T-helper 17 cell (primary cell): ENCODE measurements at places on chromosomes 5 and 9. TPM values are rescaled to one million over a fixed set of nuclear protein-coding genes. Genes with fewer than 3 reads are reported as not detected.
A peak's percentile ranks its signal among the peaks of the same experiment; 100 is the strongest.

DNA sequence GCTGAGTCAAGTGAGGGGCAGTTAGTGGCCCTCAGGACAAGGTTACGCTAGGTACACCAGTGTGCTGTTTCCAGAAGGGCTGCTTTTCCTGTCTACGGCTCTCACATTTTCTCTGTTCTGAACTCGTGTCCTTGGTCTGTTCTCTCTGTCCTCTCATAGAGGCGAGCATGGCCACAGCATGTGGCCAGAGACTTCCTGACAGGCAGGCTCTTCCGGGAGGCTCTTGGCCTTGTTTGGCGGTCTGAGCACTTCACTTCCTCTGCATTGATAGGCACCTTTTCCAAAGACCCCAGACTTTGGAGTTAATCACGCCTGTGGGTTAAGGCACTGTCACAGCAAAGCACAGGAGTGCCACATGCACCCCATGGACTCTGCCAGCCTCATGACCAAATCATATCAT, 1.2 kb downstream of the CKMT2 start:
- DNase-seq = no peak
- H3K4me1 ChIP-seq = peaks cover 6% of the 10 kb centered on the region
- H3K4me3 ChIP-seq = peak overlapping the region; percentile 9
- H3K36me3 ChIP-seq = no peaks in the 10 kb centered on the region
- peak overlapping the region; percentile 80 for H3K27ac ChIP-seq
- H3K27me3 ChIP-seq = no peaks in the 10 kb centered on the region

- no peak overlapping the region for H3K4me3 ChIP-seq
- H3K27me3 ChIP-seq = peaks cover 35% of the 10 kb centered on the region
- no peak overlapping the region for H3K27ac ChIP-seq
- no peak for DNase-seq
Observed at GRCh38 chr5:171610686-171611085, 174.9 kb upstream of the SMIM23 start.

GRCh38 chr9:21543187-21543586, 61.1 kb upstream of the IFNE start:
- DNase-seq = no peak
- H3K4me1 ChIP-seq = no peaks in the 10 kb centered on the region
- H3K27ac ChIP-seq = no peak overlapping the region
- H3K27me3 ChIP-seq = peaks cover 11% of the 10 kb centered on the region
- H3K36me3 ChIP-seq = no peaks in the 10 kb centered on the region

GRCh38 chr9:3954331-3955304, 345.2 kb downstream of the GLIS3 start:
- H3K27ac ChIP-seq = no peak overlapping the region
- no peak overlapping the region for H3K4me3 ChIP-seq
- no peak for DNase-seq

DNA sequence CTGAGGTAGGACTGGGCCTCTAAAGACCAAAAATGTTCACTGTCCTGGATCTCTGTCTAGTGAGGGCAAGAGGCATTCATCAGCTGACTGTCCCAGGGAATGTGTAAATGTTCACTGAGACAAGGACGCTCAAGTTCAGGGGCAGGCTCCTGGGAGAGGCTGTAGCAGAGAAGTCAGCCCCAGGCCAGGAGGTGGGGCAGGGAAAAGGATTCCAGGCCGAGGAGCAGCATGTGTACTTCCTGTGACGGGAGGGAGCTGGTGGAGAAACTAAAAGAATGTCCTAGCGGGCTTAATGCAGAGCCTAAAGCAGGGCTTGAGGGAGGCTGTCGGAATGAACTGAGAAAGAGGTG, 205.8 kb downstream of the GABBR2 start:
- peaks cover 9% of the 10 kb centered on the region for H3K4me1 ChIP-seq
- DNase-seq = no peak
- no peaks in the 10 kb centered on the region for H3K36me3 ChIP-seq
- peaks cover 70% of the 10 kb centered on the region for H3K27me3 ChIP-seq
- H3K27ac ChIP-seq = no peak overlapping the region

GRCh38 chr5:50730336-50730735, 63.9 kb downstream of the PARP8 start:
- no peak for DNase-seq
- H3K27ac ChIP-seq = peak overlapping the region; percentile 11
- H3K36me3 ChIP-seq = no peaks in the 10 kb centered on the region
- H3K4me1 ChIP-seq = peaks cover 32% of the 10 kb centered on the region

DNA sequence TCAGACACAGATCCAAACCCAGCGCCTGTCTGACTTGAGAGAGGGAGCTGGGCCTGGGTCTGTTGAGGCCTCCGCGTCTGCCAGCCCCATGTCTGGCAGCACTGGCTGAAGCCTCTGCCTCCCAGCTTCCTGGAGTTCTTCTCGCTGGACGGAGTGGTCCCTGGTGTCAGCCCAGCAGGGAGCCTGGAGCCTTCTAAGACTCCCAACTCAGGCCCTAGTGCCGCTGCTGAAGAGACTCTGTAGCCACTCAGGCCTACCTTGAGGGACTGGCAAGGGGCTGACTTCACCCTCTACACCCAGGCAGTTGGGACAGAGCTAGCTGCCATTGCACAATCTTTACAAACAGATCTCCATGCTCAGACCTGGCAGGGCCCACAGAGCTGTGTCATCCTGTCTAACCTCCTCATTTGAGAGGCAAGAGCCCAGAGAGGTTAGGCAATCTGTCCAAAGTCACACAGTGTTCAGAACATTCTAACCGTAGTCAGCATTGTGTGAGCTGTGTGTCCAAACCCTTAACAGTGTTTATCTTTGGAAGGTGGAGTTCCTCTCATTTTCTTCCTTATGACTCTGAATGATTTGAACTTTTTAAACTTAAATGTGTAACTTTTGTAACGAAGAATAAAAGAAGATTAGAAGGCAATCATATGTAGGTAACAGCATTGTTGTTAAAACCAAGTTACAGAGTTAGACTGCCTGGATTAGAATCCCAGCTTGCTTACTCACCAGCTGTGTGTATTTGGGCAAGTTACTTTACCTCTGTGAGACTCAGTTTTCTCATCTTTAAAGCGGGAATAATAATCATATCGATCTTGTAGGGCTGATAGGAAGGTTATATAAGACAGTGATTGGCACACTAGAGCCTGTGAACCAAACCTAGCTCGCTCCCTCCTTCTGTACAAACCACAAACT, 4.6 kb upstream of the DUSP1 start:
- peak overlapping the region; percentile 100 for H3K27ac ChIP-seq
- H3K4me1 ChIP-seq = peaks cover 40% of the 10 kb centered on the region
- no peaks in the 10 kb centered on the region for H3K27me3 ChIP-seq
- H3K4me3 ChIP-seq = no peak overlapping the region

DNA sequence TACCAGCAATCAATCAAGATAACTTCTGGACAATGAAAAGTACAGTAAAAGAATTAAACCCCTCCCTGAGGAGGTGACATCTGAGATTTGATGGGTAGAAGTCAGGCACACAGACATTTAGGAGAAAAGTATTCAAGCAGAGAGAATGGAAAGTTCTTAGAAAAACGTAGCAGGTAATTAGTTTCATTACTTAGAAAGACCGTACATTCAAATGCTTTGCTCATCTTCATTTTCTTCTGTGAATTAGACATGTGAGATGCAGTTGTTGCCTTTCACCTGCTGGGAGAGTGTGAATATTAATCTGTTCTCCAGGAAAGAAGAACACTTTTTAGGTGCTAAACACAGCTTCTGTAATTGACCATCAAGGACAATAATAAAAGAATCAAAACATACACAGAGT, 71.3 kb upstream of the PPP1R2B start:
- peaks cover 2% of the 10 kb centered on the region for H3K36me3 ChIP-seq
- no peak overlapping the region for H3K4me3 ChIP-seq
- H3K27ac ChIP-seq = no peak overlapping the region

- no peak for DNase-seq
- no peak overlapping the region for H3K27ac ChIP-seq
- H3K27me3 ChIP-seq = no peaks in the 10 kb centered on the region
Observed at GRCh38 chr9:29969408-29969807, 2396.1 kb upstream of the C9orf72 start.

GRCh38 chr9:129497005-129497812, 123.7 kb downstream of the C9orf50 start:
- no peak for DNase-seq
- H3K27me3 ChIP-seq = no peaks in the 10 kb centered on the region
- peaks cover 8% of the 10 kb centered on the region for H3K36me3 ChIP-seq
- peak overlapping the region; percentile 89 for H3K4me3 ChIP-seq

- H3K4me1 ChIP-seq = no peaks in the 10 kb centered on the region
- no peak overlapping the region for H3K4me3 ChIP-seq
- no peak overlapping the region for H3K27ac ChIP-seq
- H3K36me3 ChIP-seq = peaks cover 3% of the 10 kb centered on the region
- peaks cover 50% of the 10 kb centered on the region for H3K27me3 ChIP-seq
Observed at GRCh38 chr5:66333192-66333591, 189.1 kb downstream of the SREK1 start.

DNA sequence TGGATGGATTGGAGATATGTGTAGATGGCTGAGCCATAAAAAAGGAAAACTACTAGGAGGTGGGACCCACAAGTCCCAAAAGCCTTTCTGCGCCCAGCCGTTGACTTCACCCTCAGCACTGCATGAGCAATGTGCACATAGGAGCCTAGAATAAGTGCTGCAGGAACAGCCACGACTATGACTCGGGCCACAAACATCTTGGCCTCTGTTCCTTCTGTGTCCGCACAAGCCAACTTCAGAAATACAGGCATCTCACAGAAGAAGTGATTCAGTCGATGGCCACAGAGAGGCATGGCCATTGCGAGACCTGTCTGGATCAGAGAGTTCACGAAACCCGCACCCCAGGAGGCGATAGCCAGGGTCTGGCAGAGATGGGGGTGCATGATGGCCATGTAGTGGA, 587 bp downstream of the OR2Y1 start:
- H3K36me3 ChIP-seq = peaks cover 3% of the 10 kb centered on the region
- H3K27me3 ChIP-seq = peaks cover 44% of the 10 kb centered on the region
- no peak for DNase-seq
- H3K4me3 ChIP-seq = no peak overlapping the region
- no peaks in the 10 kb centered on the region for H3K4me1 ChIP-seq

- H3K4me1 ChIP-seq = no peaks in the 10 kb centered on the region
- no peak overlapping the region for H3K27ac ChIP-seq
- H3K36me3 ChIP-seq = no peaks in the 10 kb centered on the region
Observed at GRCh38 chr5:31392061-31392460, 139.8 kb downstream of the DROSHA start.

DNA sequence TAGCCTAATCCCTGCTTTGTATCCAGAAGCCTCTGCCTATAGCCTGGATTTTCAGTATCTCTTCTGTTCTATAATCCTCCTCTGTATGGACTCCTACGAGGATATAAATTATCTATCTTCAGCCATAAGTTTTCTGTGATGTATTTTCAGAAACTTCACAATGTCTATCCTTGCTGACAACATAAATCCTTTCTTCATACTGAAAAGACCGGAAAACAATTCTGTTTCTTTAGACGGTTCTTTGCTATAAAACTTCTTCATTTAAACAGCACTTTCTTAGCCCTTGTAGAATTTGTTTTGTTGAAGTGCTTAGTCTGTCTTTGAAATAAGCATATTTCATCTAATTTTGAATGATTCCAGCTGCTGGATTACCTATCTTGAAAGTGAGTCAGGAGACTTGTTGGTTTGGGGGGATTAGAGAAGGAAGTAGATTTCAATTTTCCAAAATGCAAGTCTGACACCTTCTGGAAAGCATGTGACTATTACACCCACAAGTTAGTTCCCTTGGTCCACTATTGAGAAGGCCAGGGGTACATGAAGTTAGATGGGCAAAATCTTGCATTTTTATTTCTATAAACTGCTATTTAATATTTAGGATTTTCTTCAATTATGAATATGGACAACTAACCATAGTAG, 96.3 kb upstream of the RANBP3L start:
- H3K36me3 ChIP-seq = no peaks in the 10 kb centered on the region
- H3K4me1 ChIP-seq = no peaks in the 10 kb centered on the region
- peaks cover 32% of the 10 kb centered on the region for H3K27me3 ChIP-seq

- peaks cover 6% of the 10 kb centered on the region for H3K4me1 ChIP-seq
- DNase-seq = no peak
- H3K27ac ChIP-seq = no peak overlapping the region
- peaks cover 21% of the 10 kb centered on the region for H3K27me3 ChIP-seq
- no peak overlapping the region for H3K4me3 ChIP-seq
Observed at GRCh38 chr5:113336975-113337374, 97.8 kb downstream of the TSSK1B start.

DNA sequence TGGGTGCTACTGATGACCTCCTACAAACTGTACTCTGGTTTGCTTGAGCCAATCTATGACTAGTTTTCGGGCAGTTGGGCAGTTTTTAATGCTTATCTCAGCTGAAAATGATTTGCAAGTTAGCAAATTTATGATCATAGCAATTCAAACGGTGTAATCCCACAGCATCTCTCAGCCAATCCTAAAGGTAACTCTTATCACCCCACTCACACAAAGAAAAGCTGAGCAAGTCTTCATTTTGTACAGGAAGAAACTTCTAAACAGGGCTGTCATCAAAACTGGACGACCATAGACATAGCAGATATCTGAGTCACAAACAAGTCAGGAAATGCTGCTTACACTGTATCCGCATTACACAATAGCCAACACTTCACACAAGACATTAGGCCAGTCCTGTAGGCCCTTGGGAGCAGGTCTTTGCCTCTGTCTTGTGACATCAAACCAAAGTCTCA, 2.6 kb upstream of the ENC1 start:
- no peak overlapping the region for H3K4me3 ChIP-seq
- peaks cover 34% of the 10 kb centered on the region for H3K27me3 ChIP-seq
- H3K27ac ChIP-seq = no peak overlapping the region
- peaks cover 26% of the 10 kb centered on the region for H3K4me1 ChIP-seq

DNA sequence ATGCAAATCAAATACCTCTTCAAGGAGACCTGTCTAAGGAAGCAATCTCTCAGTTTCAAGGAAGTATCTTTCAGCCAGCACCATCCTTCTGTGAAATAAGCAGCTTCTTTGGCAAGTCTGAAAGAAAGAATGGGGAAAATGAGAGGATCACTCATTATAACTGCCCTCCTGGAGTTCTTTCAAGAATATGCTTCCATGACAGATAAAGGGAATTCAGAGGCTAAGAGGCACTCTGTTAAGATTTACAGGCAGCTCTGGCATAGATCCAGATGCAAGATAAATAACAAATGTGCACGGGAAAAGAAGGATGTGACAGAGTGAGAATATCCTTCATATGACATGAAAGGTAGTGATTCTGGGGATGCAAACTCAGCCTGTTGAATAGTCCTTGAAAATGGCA, 348.2 kb upstream of the CCNG1 start:
- H3K36me3 ChIP-seq = no peaks in the 10 kb centered on the region
- H3K27ac ChIP-seq = no peak overlapping the region
- H3K4me1 ChIP-seq = no peaks in the 10 kb centered on the region
- no peaks in the 10 kb centered on the region for H3K27me3 ChIP-seq
- no peak overlapping the region for H3K4me3 ChIP-seq

DNA sequence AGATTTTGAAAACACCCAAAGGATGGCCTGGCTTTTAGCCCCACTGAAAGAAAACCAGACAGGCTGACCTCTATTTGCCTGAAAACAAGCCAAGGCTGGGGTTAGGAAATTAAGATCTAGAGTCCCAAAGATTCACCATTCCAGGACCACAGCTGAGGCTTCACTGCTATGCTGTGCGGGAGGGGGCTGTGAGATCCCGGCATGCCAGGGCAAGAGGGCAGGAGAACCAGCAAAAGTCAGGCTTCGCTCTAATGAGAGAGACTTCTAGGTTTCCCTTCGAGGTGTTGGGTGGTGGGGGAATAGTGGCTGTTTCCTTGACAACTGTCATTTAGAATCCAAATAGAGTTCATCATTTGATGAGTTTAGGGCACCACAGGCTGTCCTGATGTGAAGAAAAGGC, 152.9 kb upstream of the NFIB start:
- no peaks in the 10 kb centered on the region for H3K4me1 ChIP-seq
- H3K27me3 ChIP-seq = peaks cover 18% of the 10 kb centered on the region
- no peak overlapping the region for H3K27ac ChIP-seq

EQTN gene
- total RNA-seq = not detected

ANKRD34B gene
- total RNA-seq = not detected

HRH2 gene
- 4.9 TPM for total RNA-seq

SLC25A51 gene
- total RNA-seq = 26.4 TPM

CAPSL gene
- total RNA-seq = not detected

KIF27 gene
- 4.9 TPM for total RNA-seq
